Fibroblast of mammary gland (primary cell): ENCODE measurements at places on chromosomes 4 and X.

DNA sequence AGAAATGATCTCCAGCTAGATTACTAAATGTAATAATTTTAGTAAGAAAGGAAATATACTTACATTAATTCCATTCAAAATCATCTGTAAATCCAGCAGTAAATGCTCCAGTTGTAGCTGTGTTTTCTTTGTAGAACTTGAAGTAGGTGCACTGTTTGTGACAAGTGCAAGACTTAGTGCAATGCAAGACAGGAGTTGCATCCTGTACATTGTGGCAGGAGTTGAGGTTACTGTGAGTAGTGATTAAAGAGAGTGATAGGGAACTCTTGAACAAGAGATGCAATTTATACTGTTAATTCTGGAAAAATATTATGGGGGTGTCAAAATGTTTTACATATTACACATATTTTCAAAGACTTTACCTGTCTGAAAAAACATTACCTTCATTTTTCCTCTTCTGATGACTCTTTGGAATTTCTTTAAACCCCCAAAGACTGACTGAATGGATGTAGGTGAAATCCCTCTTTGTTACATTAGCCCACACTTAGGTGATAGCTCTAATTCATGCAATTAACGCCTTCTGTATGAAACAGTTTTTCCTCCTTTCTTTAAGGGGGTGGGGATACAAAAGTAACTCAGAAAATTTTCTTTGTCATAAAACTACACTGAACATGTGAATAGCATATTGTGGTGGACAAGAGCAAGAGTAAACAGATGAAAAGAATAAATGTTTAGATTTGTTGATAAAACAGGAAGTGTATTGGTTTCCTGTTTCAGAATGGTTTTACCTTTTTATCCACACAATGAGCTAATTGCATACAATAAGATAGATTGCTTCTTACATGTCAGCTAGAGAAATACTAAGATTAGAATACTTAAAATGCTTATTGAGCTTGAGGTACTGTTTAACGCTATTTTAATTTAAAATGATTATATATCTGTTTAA, at the start of gene IL2:
Gene IL2 (minus strand): TSS at position 495 of the 886 bp plus-strand sequence. CDS start 285 bp downstream, at position 210.
- no peak for DNase-seq

DNA sequence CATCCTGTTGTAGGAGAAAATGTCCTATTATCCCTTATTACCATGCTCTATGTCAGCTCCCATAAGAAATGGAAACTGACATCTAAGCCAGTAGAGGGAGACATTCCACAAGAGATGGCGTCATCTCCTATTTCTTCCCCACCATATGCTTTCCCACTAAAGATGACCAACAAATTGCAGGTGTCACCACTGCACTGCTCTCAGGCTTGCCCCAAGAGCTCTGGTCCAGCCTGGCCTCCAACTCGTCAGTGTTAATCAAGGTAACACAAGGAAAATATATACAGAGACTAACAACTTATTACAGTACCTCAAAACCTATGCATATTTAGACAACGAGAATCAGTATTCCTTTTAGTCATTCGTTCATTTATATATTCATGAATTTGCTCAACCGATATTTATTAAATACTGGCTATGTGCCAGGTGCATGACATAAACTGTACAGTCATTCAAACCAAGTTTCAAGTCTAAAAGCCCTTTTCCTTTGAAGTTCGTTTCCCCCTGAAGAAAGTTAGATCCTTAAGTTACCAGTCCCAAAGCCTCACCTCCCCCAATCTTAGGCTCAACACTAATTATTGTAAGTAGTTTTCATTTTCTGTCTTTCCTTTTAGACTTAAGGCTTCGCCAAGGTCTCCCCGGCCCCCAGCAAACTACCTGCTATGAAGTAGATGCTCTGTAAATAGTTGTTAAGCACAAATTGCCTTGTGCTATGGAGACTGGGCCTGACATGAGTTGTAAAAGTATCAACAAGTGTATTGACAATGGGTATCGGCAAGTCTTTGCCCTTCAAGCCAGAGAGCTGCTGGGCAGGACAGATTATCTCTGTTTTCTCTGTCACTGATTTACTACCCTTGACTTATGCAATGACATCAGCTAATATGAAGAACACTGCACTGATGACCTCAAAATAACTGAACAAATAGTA, 3.1 kb upstream of the FGB start:
- DNase-seq = peak; percentile 75

DNA sequence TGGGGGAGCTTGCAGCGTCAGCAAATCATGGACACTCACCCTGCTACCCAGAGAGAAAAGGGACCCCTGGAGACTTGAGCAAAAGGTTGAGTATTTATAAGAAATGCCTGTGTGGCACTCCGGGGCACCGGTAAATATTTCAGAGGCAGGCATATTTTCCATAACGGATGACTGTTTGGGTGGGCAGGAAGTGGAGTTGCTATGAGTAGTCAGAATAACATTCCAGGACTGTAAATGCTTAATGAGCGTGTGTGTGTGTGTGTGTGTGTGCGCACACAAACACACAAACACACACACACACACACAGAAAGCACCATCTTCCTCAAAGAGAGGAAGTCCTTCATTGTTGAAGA, 74.6 kb downstream of the MXRA5 start:
- DNase-seq = peak; percentile 60

- DNase-seq = peak; percentile 19
Measured at GRCh38 chr4:27368781-27369180, 508.1 kb downstream of the STIM2 start.

DNA sequence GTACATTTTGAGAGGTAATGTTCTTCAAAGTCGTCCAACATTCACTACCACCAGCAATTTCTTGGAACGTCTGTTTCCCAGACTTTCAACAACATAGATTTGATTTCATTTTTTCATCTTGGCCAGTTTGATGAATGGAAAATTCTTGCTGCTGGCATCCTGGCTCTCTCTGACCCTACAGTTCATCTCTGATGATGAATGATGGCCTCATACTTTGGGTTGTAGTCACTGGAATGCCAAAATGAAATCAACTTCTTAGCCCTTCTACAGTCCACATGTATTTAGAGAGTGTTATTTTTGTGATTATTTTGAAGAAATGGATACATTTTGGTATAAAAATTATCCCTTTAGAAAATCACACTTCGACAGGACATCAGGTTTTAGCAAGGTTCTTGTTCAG, 8.8 kb downstream of the CHST7 start:
- DNase-seq = no peak

DNA sequence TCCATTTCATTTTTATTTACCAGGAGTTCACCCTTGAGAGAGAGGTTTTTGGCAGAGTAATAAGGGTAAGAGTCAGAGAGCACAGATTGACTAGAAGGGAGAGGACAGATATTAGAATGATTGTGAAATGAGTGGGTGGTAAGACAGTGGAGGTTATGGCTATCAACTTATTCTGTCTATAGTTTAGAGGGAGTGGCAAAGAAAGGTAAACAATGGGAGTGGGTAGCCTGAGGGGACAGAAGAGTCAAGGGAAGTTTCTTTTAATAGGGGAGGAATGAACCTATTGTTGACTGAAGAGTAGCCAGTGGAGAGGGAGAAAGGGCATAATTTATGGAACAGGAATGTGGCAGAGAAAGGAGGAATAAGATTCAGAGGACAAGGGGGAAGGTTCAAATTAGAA, 186.5 kb upstream of the NRK start:
- DNase-seq = no peak

- peak; percentile 76 for DNase-seq
Measured at GRCh38 chr4:158912806-158913205, 144.0 kb downstream of the FNIP2 start.

- no peak for DNase-seq
Measured at GRCh38 chr4:12534684-12535083, 949.5 kb downstream of the RAB28 start.

- DNase-seq = no peak
Measured at GRCh38 chr4:40516651-40517050, 113.0 kb downstream of the RBM47 start.

GRCh38 chrX:155027509-155028066, 944 bp downstream of the FUNDC2 start:
- peak; percentile 82 for DNase-seq

- DNase-seq = no peak
Measured at GRCh38 chr4:3118312-3118711, 43.8 kb downstream of the HTT start.

- peak; percentile 40 for DNase-seq
Measured at GRCh38 chr4:82893942-82894341, 3.0 kb upstream of the SEC31A start.

DNA sequence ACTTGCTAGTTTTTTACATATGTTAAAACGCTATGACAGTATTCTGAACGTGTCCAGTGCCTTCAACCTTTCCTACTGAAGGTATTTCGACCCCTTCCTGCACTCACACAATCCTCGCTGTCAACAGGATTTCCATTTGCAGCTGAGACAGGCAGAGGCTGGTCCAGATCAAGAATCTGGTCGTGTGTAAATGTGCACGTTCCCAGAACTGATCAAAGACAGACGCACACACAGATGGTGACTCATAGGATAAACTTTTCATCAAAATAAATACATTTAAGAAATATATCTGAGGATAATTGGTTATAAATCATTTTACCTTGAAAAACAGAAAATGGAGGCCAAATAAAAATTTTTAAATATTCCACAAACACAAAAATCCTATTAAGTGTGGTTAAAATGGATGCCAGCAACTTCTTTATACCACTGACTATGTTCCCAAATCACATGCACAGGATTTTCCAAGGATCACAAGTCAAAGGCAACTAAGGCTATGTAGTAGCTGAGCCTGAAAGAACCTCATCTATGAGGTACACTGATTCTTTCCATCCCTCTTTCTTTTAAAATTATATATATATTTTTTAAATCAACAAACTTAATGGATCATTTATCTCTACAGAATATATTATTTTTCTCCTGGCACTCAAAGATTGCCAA, 85.9 kb downstream of the RNF150 start:
- DNase-seq = peak; percentile 77

GRCh38 chrX:138034136-138034535, 468.2 kb downstream of the ZIC3 start:
- DNase-seq = no peak

DNA sequence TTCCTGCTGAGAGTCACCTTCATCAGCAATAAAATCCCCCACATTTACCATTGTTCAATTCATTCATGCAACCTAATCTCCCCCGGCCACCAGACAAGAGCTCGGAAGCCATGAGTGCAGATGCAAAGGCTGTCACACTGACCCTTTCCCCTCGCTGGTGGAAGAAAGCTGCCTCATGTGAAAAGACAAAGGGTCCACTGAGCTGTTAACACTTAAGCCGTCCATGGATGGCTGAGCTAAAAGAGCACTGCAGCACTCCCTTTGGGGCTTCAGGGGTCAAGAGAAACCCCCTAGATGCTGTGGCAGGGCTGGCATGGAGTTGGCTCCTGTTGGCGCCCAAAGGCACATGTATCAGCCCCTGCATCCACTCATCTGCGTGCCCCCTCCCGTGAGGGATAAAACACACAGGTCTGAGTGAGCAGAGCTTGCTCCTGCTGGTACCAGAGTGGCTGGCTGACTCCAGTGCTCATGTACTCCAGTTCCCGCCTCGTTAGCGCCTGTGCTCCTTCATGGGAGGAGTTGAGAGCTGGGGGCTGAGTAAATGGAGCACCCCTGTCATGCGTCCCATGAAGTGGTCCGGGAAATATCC, 216.5 kb downstream of the PDHA2 start:
- DNase-seq = no peak

DNA sequence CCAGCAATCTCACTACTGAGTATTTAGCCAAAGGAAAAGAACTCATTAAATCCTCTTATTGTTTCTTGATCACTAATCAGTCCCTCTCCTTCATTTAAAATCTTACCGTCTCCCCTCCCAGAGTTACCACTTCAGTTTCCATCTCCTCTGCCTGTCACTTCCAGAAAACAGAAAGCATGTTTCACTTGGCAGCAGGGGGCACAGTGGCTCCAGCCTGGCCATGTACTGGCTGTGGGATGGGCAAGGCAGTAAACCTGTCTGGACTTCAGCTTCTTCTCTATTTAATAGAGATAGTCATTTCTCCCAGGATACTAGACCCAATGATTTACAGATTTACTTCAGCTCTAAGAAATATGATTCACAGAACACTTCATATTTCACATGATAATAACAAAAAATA, 63.2 kb downstream of the CD40LG start:
- DNase-seq = peak; percentile 53

- peak; percentile 40 for DNase-seq
Measured at GRCh38 chr4:110808351-110808878, 185.5 kb upstream of the PITX2 start.

DNA sequence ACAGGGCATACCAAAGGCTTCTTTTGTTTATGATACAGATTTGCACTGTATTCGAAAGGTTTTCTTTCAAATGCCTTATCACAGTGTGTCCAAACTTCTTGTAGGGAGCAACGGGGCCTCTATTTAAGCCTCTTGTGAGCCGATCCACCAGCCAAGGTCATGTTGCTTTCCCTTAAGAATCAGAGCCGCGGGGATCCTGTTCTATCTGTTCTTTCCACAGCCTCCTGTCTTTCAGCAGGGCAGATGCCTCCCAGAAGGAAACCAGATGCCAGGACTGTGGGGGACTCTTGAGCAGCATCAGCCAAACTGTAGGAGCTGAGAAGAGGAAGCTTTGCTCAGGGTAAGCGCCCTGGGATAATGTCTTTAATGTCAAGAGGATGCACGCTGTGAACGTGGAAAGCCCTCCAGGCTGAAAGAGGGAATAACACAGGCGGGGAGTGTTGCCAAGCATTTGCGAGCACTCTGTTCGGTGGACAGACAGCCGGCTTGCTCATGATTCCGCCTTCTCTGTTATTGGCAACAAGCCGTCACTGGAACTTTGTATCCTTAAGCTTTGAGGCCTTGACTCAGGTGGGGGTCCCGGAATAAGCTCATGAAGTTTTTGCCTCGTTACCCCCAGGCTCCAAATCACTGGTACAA, 279.8 kb upstream of the FRG1 start:
- DNase-seq = no peak

DNA sequence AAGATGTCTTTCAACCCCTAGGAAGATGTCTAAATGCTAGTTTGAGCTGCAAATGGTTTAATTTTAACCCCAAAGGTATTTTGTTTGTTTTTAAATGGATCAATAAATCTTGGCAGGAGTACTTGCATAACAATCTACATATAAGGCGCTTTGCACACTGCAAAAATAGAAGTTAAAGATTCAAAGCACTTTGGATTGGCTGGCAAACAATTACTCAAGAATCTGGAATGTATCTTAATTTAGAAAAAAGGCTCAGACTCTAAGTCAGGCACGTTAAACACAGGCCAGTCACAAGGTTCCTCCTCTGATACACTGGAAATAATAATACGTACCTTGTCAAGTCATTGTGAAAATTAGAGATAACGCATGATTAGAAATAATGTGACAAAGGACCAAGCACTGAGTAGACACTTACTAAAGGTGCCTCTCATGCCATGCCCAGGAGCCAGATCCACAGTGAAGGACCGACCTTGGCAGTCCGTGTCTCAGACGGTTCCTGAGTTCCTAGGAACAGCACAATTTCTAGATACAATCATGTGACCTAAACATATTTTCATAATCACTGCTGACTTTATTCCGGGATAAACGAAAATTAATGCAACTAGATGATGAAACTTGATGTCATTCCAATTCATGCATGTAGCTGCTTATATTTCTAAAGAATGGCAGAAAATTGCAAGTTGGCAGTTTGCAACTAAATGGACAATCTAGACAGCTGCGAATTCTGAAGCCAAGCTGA, 49.6 kb downstream of the PROM1 start:
- no peak for DNase-seq
